ENCODE measurements at places on chromosomes 7 and 10.

- DNase-seq, result no peak
These were observed 99.0 kb downstream of the DYNC2I1 start for GRCh38 chr7:158955146-158955870.

- no peak for DNase-seq
These were observed 572.5 kb downstream of the ARL4A start for GRCh38 chr7:13259930-13260329.

- DNase-seq, result no peak
These were observed 1.8 kb downstream of the TSC22D4 start for GRCh38 chr7:100476903-100477870.

GRCh38 chr7:91565499-91566401, 301.5 kb downstream of the FZD1 start:
- DNase-seq, result no peak

GRCh38 chr10:42755028-42755451, 27.6 kb upstream of the BMS1 start:
- DNase-seq, result no peak

GRCh38 chr10:127399668-127400067, 149.4 kb upstream of the NPS start:
- DNase-seq, result no peak

GRCh38 chr7:17709599-17709998, 230.7 kb downstream of the SNX13 start:
- no peak for DNase-seq

- DNase-seq, result no peak
These were observed 39.9 kb downstream of the BUB3 start for GRCh38 chr10:123194056-123194455.

GRCh38 chr7:44062903-44063295, 2.5 kb downstream of the PGAM2 start:
- DNase-seq, result no peak

GRCh38 chr10:121168545-121169216, 317.5 kb downstream of the WDR11 start:
- no peak for DNase-seq

DNA sequence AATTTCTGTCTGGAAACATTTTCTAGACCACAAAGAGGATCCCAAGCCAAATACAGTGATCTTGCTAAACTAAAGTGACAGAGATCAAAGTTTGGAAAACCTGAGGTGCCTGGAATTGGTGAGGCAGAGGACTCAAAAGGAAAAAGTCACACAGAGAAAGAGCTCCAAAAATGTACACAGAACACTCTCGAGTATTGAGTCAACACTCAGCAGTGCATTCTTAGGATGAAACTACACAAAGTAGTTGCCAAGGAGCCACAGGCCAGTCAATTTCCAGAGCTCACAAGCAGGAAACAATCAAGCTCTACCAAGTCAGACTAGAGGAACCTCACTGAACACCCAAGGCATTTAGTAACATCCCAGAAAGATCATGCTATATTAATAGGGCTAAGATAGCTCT, 61.3 kb downstream of the MICU1 start:
- DNase-seq, result no peak

- DNase-seq, result no peak
These were observed 31.2 kb downstream of the FOXK1 start for GRCh38 chr7:4713183-4713784.

DNA sequence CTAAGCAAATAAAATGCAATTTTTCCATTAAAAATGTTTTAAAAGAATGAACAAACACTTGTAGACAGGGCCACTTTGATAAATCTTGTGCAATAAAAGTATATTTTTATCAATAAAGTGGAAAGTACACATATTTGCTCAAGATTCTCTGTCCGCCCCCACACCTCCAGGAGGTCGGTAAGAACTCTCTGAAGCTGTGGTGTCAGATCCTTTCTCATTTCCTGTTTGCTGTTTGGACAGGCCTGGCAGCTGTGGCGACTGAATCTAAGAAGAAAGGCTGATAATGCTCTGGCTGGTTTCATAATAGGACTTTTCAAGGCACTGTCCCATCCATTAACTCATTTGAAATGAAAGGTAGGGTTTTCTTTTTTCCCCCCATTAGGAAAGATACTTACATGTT, 15.3 kb upstream of the ASB4 start:
- DNase-seq, result peak; percentile 51

GRCh38 chr7:87173471-87173870, 21.2 kb downstream of the DMTF1 start:
- DNase-seq, result no peak

DNA sequence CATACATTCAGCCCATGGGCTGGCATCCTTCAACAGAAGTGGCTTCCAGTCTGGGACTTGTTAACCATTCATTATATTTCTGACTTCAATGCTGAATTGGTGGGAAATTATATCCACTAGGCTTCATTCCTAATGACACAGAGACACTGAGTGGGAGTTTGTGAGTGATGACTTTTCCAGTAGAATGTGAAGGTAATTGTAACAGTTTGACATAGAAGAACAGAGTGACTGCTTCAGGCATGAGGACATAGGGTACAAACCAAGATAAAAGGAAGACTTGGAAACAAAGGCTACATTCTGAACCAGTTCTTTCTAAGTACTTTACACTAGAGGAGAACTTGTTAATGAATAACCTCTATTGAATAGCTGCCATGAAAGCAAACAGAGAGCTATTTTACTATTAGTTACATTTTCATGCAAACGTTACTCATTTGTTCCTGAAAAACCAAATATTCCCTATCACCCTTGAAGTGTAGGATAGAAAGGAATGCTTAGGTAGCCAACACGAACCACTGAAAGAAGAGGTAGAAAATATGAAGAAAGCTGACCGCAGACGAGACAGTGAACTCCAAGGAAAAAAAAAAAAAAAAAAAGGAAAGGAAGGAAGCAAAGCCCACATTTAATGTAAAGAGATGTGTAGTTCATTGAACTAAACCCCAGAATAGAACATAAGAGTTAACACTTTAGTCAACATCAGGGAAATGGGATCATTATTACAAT, 237.0 kb upstream of the SEMA3C start:
- no peak for DNase-seq

GRCh38 chr7:39686261-39686924, 63.0 kb downstream of the RALA start:
- DNase-seq, result no peak

- DNase-seq, result no peak
These were observed 290.9 kb downstream of the DNAJB9 start for GRCh38 chr7:108860615-108861014.

- no peak for DNase-seq
These were observed 134.5 kb downstream of the BAMBI start for GRCh38 chr10:28811639-28812349.

DNA sequence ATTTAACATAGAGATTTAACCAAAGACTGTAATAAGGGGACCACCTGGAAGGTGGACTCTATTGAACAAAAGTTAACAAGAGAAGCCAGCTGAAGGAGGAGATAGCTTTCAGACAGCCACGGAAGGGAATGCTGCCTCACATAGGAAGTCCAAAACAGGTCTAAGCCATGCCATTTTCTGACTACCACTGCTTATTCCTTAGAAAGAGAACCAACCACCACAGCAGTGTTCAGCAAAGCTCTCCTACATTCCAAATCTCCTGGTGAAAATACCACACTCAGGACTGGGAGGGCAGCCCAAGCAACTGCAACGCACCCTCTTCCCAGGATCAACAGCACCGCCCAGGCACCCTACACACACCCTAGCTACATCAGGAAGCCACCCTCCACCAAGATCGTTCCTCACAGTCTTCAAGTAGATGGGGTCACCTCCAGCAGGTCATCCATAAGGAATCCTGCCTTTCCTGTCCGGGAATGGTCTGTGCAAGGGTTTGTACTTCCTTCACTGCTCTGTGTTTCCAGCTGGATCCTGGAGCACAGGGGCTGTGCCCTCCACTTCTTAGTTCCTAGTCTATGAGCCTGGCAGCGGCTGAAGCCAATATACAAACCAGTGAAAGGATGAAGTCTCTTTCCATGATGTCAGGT, 2.5 kb downstream of the KIAA1549 start:
- DNase-seq, result no peak

GRCh38 chr7:50626286-50626685, 61.1 kb upstream of the DDC start:
- no peak for DNase-seq

- no peak for DNase-seq
These were observed 126.5 kb downstream of the SLIT1 start for GRCh38 chr10:97059006-97059871.

DNA sequence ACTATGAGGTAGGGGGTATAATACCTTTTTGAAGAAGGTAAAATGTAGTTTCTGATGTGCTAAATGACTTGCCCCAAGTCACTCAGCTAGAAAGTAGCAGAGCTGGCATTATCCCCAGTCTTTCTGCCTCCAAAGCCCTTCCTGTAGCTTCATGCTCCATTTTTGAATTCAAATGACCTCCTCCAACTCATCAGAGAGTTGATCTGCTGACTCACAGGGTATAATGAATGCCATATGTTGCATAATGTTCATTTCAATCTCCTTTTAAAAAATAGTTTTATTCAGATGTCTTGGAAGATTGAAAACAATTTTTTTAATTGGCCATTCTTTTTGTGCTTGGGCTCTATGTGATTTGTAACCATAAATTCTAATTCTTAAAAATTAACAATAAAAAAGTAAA, 272.8 kb upstream of the IMMP2L start:
- no peak for DNase-seq

DNA sequence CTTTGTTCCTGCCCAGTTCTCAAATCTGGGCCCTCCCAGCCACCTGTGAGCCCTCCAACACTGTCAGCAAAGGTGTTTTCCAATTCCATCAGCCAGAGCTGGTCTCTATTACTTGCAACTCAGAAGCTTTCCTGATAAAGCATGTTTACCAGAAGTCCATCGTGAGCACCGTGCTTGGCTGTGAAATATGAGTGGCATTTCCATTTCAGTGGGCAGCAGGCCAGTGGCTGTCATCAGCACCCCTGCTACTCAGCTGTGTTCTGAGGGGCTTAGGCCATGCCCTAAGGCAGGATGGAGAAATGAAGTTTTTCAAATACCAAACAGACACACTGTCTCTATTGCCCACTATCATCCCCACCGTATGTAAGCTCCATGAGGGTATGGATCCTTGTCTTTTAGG, 12.7 kb upstream of the BNIP3 start:
- no peak for DNase-seq

- DNase-seq, result no peak
These were observed 153.3 kb downstream of the VWC2 start for GRCh38 chr7:49926720-49927119.

DNA sequence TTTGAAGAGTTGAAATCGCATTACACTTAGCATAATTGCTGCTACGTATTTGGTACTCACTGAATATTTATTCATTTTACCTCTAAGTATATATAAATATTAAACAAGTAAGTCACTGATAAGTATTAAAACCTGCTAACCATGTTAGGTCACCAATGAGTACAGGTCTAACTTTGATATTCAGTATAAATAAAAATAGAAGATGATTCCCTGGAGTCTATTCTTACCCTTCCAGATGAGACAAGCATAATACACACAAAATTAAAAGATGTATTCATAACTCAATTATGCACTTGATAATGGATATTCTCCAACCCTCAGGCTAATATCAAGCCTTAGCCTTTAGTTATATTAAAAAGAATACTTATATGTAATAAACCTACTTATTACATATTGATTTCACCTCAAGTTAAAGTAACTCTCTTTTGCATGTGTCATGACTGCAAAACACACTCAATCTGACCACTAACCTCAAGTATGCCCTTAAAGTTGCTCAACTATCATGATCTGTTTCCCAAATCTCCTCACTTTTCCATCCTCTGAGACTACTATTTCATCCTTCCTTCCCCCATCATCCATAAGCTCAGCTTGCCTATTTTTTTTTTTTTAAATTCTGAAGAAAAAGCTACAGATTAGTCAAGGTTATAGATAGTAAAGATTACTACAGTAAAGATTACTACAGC, 46.8 kb downstream of the IPMK start:
- no peak for DNase-seq

DNA sequence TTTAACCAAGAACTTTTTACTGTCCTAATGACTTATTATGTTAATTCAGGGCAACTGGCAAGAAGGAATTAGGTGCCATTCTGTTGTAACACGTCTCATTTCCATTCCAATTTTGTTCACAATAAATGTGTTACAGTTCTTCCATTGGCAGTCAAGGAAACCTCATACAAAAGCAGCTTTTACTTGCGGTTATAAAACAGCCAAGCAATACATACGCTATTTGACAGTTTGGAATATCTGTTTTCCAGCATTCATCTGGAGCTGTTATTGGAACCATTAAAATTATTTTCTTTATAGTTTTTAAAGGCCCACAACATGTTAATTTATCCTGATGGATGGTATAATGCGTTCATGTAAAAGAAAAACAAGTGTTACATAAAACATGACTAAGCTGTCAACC, 33.3 kb downstream of the MTERF1 start:
- no peak for DNase-seq

- DNase-seq, result no peak
These were observed 58.1 kb downstream of the POLL start for GRCh38 chr10:101529725-101530553.

Measured in NCI-H1436 treated with DMSO at 0.1 percent for 48 hours (cell line).